Stimulated activated CD8-positive, alpha-beta memory T cell treated with anti-CD3 and anti-CD28 coated beads, Interleukin-12 subunit alpha, Interleukin-12 subunit beta, amount 100 ng/mL, for 1 hour (primary cell): ENCODE measurements at places on chromosomes 13 and 19.

GRCh38 chr19:14139944-14140343, 3.6 kb upstream of the ASF1B start:
- DNase-seq: no peak

GRCh38 chr13:114264886-114265611, 16.4 kb upstream of the UPF3A start:
- DNase-seq: no peak

- no peak for DNase-seq
Observed at GRCh38 chr19:2969104-2969504, 8.3 kb upstream of the TLE6 start.

DNA sequence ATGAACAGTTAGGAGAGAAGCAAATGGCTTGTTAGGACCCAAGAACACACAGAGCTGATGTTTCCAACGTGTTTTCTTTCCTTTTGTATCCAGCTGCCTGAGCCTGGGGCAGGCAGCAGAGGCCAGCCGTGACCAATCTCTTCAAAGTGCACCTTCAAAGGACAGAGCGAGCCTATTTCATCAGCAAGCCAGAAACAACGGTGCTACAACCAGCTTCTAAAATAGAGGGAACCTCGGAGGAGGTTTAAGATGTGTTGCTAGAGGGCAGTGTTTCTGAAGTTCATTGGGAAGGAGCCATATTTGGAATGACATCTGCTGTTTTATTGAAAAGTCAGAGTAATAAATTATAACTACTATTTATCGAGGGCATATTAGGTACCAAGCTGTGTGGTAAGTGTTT, 56.2 kb upstream of the RFC3 start:
- DNase-seq: no peak

GRCh38 chr13:113098162-113098732, 7.3 kb upstream of the F7 start:
- DNase-seq: no peak
